ENCODE measurements at places on chromosomes 11 and 22.
A peak's percentile ranks its signal among the peaks of the same experiment; 100 is the strongest.

DNA sequence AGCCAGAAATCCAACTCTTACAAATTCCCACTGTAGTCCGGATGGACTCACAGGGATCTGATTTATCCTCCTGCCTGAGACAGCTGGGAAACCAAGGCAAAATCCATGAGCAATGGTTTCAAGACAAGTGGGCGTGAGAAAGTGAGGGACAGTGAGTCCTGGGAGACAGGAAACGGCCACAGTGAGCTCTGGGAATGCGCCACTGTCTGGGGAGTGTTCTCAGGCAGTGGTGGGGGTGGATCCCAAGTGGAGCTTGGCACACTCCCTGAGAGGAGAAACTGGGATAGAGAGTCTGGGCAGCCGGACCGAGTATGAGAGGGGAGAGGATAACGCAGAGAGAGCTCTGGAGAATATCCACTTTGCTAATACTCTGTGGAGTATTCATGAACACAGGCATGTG is 9.8 kb downstream of the IL17REL start:
- no peak for DNase-seq

DNA sequence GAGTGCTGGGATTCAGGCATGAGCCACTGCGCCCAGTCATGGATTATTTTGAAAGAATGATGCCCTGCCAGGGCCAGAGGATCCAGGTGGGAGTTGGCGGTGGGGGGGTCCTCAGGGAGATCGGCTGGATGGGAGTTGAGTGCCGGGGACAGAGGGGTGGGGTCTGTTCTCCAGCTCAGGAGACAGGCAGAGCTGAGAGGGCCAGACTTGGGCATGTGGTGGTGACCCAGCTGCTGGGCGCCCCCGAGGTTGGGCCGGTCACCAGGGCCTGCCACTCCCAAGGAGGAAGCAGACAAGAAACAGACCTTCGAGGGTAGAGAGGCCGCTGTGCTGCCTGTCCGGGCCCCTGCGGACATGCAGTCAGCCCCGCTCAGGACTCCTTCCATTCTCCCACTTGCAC is 11.8 kb upstream of the PRODH start:
- no peak for DNase-seq

DNA sequence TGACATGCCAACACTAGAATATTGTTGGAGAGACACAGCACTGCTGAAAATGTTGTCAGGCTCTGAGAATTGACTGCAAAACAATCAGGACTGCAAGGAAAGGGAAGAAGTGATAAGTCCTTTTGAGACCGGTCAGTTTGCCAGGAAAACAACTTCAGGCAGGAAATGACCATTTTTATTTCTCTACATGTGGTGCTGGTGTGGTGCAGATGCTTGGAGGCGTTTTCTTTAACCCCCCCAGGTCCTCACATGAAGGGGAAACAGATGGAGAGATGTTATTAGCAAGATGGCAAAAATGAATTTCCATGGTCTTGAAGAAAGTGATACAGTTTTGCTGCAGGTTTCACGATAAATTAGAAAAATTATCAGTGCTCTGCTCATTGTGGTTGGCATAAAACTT is 5.7 kb downstream of the AP2A2 start:
- no peak for DNase-seq

- DNase-seq: no peak
These were observed 29.1 kb downstream of the PPFIA1 start for GRCh38 chr11:70299636-70300035.

DNA sequence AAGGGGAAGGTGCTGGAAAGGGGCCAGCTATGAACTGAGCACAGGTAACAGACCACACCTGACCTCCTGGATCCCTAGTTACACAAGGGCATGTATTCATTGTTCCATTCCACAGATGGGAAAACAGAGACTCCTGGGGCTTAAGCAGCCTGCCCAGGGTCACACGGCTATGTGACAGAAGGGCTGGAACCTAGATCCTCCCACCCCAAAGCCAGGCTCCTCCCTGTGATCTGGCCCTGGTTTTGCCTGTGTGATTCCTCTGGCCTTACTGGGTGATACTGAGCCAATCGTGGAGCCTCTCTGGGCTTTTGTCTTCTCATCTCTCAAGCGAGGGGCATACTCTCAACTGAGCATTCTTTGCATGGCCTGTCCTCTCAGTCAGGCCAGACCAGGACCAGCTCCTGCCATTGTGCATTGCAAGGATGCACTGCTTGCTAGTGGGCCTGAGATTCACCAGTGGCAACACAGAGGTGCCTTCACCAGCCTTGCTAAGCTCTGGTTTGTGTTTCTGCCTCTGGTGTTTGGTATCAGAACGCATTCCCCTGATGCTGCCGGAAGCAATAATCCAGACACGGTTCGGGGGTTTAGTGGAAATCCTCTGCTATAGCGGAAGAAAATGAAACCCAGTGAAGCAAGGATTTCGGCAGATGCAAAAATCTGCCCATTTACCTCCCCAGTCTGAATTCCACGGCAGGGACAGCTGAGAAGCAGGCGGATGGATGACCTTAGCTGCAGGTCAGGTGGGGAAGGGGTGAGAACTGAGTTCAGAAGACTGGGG is 226.6 kb downstream of the ST3GAL4 start:
- no peak for DNase-seq

- no peak for DNase-seq
These were observed 544.6 kb downstream of the CNTN5 start for GRCh38 chr11:99565333-99565732.

GRCh38 chr11:128587415-128587814 is at the start of gene ETS1:
Gene ETS1 (minus strand): TSS chr11:128587558. CDS start chr11:128573130, 14,428 bp downstream.
- DNase-seq: no peak

- DNase-seq: no peak
These were observed 10.7 kb upstream of the SMIM38 start for GRCh38 chr11:69145050-69145380.

GRCh38 chr11:77047007-77047927 is 13.1 kb downstream of the B3GNT6 start:
- DNase-seq: peak; percentile 92

- peak; percentile 71 for DNase-seq
These were observed 3.8 kb upstream of the OR5A2 start for GRCh38 chr11:59429924-59430516.

DNA sequence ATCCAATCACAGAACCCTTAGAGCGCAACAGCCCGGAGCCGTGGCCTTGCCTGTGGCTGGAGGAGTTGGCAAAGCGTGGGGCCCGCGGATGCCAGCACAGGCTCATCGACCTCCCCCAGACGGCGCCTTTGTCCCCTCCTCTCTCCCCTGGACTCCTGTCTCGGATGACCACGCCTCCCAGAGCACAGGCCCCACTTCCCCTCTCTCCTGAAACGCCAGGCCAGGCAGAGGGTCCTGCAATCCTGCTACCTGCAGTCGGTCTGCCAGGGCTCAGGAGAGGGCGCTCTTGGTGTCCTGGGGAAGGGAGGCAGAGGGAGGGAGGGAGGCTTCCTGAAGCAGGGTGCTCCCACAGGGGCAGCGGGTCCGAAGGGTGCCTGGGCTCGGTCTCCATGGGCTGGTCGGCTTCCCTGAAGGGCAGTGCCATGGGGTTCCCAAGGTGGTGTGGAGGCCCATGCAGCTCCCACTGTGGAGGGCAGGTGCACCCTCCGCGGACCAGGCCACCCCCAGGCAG is 16.6 kb upstream of the TTLL12 start:
- no peak for DNase-seq

- no peak for DNase-seq
These were observed 70.3 kb upstream of the TP53I11 start for GRCh38 chr11:45021001-45021400.

Measured in CD4-positive, alpha-beta T cell treated with Interferon alpha-2 for 1 hour (primary cell).